ENCODE measurements at places on chromosomes 1 and 21.
A peak's percentile ranks its signal among the peaks of the same experiment; 100 is the strongest.

DNA sequence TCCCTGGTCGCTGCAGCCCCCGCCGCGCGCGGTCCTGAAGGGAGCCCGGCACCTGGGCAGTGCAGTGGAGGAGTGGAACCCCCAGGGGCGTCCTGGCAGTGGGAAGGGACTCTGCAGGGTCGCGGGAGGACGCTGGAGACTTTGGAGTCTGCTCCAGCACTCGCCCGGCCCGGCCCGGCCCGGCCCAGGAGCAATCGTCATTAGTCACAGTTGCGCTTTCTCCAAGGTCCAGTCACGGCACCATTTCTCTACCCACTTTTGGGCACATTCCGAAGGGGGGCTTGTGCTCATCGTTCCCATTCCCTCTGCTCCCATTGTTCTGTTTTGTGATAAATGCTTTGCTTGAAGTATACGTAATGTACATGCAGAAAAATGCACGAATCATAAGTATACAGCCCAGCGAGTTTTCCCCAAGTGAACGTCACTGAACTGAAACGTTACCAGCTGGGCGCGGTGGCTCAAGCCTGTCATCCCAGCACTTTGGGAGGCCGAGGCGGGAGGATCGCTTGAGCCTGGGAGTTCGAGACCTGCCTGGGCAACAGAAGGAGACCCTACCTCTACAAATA is 999 bp downstream of the THAP3 start:
- DNase-seq = no peak

DNA sequence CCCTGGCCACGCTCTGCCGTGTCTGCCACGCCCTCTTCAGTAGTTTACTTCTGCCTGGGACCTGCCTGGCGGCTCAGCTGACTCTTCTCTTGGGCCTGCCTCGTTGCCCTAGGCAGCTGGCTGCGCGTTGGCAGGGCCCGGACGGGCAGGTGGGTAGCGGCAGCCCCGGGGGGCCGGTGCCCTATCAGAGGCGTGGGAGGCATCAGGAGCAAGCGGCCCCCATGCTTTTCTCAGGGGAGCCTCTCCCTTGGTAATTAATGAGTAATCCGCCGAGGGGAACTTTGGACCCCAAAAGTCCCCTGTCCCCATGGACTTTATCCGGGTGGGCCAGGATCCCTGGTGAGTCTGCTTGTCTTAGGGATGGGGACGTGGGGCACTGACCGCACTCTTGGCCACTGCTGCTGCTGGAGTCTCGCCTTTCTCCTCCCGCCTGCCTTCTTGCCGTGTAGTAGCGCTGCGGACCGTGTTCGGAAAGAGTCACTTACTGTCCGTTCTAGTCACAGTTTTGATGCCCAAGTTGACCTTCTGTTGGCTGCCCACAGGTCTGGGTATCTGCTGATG is 22.7 kb downstream of the SKI start:
- DNase-seq = no peak

- no peak for DNase-seq
These were observed 73.5 kb downstream of the CD46 start for GRCh38 chr1:207825409-207825695.

DNA sequence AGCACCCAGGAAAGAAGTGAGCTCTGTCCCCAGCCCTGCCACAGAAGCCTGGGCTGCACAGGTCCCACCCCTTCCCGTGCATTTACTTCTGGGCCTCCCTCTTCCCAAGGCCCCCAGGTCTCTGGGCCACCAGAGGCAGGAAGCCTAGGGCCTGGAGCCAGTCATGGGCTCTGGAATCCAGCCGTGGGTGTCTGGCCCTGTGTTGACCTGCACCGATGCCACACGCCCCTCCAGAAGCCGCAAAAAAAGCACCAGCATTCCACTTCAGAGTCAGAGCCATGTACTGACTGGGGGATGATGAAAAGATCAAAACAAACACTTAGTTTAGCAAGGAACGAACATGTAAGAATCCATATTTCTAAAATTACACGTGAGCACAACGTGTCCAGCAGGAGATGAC is 141.7 kb downstream of the NPHP4 start:
- DNase-seq = no peak

- no peak for DNase-seq
These were observed 175.1 kb upstream of the CSF3R start for GRCh38 chr1:36657826-36658225.

DNA sequence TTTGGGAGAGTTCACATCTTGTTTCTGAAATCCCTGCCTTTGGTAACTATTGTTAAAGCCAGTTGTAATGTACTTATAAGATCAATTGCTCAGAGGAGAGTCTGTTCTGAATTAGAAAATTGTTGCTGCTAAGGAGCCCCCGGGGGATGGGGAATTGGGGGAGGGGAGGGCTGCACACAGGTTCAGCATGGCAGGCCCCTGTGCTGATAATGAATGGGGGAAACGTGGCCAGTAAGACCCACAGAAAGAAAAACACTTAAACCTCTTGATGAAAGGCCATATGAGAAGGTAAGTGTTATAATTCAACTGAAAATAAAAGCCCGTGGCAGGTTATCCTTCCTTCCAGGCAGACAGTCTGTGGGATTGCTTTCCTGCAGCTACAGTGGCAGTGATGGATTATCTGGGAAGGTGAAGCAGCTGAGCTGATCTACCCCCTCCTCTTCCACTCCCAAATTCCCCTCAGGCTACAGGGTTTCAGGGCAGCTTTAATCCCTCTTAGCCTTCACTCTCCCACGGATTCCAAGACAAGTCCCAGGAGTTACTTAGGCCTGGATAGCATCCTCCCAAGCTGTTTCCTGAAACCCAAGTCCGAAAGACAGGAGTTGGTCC is 398.8 kb downstream of the TBX15 start:
- DNase-seq = no peak

- peak; percentile 97 for DNase-seq
These were observed 31.9 kb downstream of the ZNF648 start for GRCh38 chr1:182029379-182030331.

- DNase-seq = no peak
These were observed 7.2 kb downstream of the GPN2 start for GRCh38 chr1:26882696-26883463.

DNA sequence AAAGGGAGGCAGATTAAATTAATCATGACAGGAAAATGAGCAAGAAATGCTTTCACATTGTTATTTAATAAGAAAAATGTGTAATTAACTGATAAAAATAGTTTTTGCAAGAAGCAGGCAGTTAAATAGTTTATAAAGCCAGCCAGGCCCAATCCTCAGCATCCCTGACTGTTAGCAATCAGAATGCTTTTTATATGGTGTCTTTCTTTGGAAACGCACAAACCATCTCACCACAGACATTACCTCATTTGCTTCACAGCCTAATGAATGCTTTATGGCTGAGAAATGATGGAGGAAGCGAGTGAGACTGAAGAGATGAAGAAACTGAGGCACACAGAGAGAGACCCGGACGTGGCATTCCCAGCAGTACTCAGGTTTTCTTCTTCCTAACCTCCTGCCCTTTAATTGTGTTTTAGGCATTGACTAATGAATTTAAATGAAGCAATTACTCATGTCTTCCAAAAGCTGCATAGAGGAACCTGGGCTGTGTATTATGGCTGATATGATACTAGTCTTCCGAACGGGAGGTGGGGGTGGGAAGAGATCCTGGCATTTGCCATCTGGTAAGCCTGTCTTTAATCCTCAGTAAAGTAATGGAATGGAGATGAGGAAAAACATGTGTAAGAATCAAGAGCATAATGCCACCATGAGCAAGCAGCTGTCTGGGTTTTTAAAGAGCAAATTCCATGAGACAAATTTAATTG is 116.1 kb upstream of the LMO4 start:
- DNase-seq = no peak

DNA sequence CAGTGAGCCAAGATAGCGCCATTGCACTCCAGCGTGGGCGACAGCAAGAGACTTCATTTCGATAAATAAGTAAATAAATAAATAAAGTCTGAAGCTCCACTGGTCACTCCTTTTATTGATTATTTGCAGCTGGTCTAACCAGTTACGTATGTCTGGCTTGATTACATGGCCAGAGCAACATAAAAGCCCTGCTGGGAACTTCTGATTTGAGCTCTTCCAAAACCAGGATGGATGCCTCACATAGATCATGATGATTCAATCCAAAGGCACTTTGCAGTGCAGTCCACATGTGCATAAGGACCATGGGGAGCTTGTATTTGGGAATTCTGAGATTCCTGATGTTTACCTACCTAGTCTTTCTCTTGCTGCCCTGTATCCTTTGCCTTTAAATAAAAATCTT is 24.0 kb downstream of the NSUN4 start:
- DNase-seq = no peak

GRCh38 chr21:43884012-43884860 is 19.2 kb downstream of the AGPAT3 start:
- DNase-seq = no peak

DNA sequence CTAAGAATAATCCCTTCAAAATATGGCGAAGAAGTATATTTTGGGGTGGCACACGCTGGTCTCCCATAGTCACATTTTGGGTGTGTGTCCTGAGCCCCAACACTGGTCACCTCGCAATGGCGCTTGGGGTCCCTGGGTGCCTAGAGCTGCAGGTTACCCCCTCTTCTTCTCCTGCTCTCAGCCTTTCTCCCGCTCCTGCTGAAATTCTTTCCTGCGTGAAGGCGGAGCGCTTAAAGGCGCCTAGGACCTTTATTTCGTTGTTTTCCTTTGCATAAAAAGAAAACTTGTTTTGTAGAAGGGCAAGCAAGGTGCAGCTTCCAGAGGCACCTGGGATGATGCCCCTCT is 339 bp upstream of the PIK3CD start:
- no peak for DNase-seq

DNA sequence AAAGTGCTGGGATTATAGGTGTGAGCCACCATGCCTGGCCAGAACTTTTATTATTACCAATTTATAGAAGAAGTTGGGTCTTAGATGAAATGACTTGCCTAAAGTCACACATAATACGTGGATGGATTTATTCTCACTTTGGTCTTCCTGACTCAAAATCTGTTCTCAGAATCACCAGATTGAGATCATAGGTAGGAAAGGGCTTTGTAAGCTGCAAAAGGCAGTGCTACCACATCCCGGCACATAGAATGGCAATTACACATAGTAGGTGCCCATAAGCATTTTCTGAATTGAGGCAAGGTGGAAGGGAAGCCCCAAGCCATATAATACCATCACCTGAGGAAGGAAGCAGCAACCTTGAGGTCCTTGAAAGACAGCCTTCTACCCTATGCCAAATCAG is 8.2 kb upstream of the CAPZB start:
- no peak for DNase-seq

GRCh38 chr21:45473496-45474322 is 68.5 kb downstream of the SLC19A1 start:
- DNase-seq = no peak

- peak; percentile 66 for DNase-seq
These were observed 950 bp upstream of the INKA2 start for GRCh38 chr1:111739925-111740765.

DNA sequence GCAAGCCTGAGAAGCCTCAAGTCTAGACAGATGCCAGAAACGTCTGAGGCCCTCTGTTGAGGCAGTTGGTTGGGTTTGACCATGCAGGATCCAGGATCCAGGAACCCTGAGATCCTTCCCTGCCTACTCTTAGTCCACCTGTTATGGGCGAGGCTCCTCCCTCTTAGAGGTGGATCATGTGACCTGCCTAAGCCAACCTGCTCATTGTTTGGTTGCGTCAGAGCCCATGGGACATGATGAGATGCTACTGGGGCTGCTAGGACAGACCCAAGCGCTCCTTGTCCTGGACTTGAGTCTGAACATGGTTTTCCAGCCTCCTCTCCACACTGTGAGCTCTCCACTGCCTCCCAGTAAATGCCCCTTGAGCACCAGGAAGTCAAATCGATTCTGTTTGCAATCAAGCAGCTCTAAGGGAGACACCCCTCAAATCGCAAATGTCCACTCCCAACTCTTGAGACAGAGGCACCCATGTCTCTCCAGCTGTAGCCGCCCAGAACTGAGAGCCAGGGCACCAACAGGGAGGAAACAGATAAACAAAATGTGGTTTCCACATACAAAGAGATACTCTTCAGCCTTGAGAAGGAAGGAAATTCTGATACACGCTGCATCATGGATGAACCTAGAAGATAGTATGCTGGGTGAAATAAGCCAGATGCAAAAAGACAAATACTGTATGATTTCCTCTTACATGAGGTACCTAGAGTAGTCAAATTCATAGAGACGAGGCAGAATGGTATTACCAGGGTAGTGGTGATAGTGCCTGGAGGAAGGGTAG is 31.7 kb upstream of the WNT4 start:
- no peak for DNase-seq

- DNase-seq = no peak
These were observed 136.8 kb upstream of the IRF2BP2 start for GRCh38 chr1:234746798-234747196.

DNA sequence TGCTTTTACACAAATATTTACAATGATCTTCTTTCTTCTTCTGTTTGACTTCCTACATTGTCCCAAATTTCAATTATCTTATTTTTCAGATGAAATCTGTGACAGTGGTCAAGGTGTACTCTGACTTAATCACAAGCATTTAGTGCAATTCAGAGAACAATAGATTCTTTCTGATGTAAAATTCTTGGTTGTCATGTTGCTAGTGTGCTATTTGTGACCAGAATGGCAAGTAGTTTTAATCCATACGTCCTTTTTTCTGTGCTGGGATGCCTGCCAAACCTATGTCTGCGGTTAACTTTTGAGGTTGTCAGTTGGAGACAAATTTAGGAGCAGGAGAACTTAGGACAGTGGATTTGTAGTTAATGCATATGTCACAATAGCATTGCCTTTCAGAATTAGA is 31.0 kb downstream of the NCAM2 start:
- DNase-seq = no peak

GRCh38 chr1:180849031-180849775 is 63.5 kb upstream of the KIAA1614 start:
- no peak for DNase-seq

DNA sequence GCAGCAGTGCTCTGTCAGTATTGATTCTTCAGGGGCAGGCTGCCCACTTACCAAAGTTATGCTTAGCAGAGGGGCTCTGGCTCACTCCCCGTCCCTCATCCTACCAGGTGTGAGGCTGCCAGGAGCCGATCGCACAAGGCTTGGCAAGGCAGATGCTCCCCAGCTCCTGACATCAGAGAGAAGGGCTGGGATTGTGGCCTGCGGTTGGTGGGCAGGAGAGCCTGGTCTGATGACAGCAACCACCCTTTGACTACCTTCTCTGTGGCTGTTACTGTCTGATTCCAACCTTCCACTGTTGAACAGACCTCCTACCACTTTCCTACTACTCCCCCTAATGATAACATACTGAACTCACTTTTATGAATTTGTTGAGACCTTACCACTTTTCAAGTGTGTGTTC is 23.7 kb upstream of the WDR26 start:
- no peak for DNase-seq
